ENCODE measurements at places on chromosomes 11 and 22. TPM values are rescaled to one million over a fixed set of nuclear protein-coding genes. Genes with fewer than 3 reads are reported as not detected.

GRCh38 chr22:17137170-17137569, 16.0 kb upstream of the TMEM121B start:
- H3K27me3 ChIP-seq = no peaks in the 10 kb centered on the region
- peaks cover 6% of the 10 kb centered on the region for H3K4me1 ChIP-seq
- H3K36me3 ChIP-seq = peaks cover 9% of the 10 kb centered on the region
- DNase-seq = no peak
- H3K27ac ChIP-seq = no peak overlapping the region

DNA sequence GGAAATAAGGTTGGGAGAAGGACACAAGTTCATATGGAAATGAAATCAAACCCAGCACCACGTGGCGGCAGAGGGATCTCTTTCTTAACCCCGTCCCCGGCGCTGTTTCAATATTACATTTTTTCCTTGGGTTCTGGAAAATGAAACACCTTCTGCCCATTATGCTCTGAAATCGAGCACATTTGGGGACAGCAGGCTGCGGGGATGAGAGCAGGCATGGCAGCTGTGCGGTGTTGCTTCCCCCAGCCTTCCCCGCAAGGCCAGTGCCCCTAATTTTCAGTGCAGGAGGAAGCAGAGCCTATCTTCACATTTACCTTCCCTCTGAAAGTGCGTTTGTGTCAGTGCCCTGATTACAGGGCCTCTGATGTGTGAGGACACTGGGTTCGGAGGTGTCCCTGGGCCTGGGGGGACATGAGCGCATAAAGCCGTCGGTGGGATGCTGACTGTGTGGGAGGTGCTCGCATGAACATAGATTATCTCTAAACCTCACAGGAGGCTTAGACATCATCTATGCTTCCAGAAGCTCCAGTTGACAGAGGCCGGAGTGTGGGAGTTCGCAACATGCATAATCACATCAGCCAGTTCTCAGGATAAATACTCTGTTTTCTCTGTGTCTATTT, 921.3 kb downstream of the BRD1 start:
- H3K27me3 ChIP-seq = no peaks in the 10 kb centered on the region
- no peaks in the 10 kb centered on the region for H3K4me1 ChIP-seq
- H3K4me3 ChIP-seq = no peak overlapping the region
- H3K36me3 ChIP-seq = peaks cover 2% of the 10 kb centered on the region
- no peak for DNase-seq

GRCh38 chr11:9905501-9905951, 241.6 kb downstream of the SWAP70 start:
- no peaks in the 10 kb centered on the region for H3K4me1 ChIP-seq
- peaks cover 5% of the 10 kb centered on the region for H3K36me3 ChIP-seq
- no peak for DNase-seq
- H3K27ac ChIP-seq = no peak overlapping the region

DNA sequence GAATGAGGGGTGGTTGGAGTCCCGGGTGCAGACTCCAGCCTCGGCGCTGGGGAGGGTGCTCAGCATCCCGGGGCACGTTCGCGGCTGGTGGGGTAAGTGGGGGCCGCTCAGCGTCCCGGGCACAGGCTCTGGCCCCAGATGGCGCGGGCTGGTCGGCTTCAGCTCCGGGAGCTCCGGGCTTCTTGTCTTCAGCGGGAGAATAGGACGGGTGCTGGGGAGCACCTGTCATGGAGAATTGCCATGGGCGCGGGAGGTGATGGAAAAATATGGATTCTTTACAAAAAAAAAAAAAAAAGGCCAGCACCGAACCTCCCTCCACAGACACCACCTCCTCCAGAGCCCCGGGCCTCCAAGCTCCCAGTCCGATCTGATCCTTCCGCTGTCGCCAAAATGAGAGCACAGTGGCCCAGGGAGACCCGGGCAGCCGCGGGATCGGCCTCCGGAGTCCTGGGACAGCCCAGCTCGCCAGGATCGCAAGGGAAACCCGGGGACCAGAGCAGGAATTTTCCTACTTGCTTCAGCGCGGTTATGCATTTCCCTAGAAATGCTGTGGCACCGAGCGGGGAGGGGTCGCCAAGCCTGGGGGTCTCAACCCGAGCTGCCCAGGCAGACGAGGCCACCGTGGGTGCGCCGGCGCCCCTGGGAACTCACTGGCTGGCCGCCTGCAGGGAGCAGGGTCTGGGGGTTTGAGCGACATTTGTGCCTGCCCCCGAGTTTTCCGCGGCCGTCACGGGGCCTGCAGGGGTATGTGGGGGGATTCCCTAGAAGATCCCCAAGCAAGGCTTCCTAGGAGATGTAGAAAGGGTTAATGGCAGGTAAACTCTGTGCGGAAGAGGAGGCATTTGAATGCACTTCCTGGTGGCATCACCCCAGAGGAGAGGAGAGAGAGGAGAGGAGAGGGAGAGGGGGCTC, 1336.9 kb downstream of the BRD1 start:
- peaks cover 74% of the 10 kb centered on the region for H3K27me3 ChIP-seq
- H3K27ac ChIP-seq = no peak overlapping the region
- H3K36me3 ChIP-seq = peaks cover under 1% of the 10 kb centered on the region
- no peak overlapping the region for H3K4me3 ChIP-seq
- peaks cover 3% of the 10 kb centered on the region for H3K4me1 ChIP-seq

GRCh38 chr22:25722626-25723025, 19.4 kb upstream of the MYO18B start:
- no peaks in the 10 kb centered on the region for H3K4me1 ChIP-seq
- no peak for DNase-seq

DNA sequence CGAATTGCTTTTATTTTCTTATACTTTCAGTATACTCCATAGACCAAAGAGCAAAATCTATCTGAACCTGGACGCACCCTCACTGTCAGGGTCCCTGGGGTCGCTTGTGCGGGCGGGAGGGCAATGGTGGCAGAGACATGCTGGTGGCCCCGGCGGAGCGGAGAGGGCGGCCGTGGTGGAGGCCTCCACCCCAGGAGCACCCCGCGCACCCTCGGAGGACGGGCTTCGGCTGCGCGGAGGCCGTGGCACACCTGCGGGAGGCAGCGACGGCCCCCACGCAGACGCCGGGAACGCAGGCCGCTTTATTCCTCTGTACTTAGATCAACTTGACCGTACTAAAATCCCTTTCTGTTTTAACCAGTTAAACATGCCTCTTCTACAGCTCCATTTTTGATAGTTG, 1077.4 kb downstream of the BRD1 start:
- DNase-seq = no peak
- no peak overlapping the region for H3K4me3 ChIP-seq
- H3K4me1 ChIP-seq = no peaks in the 10 kb centered on the region
- no peaks in the 10 kb centered on the region for H3K36me3 ChIP-seq

DNA sequence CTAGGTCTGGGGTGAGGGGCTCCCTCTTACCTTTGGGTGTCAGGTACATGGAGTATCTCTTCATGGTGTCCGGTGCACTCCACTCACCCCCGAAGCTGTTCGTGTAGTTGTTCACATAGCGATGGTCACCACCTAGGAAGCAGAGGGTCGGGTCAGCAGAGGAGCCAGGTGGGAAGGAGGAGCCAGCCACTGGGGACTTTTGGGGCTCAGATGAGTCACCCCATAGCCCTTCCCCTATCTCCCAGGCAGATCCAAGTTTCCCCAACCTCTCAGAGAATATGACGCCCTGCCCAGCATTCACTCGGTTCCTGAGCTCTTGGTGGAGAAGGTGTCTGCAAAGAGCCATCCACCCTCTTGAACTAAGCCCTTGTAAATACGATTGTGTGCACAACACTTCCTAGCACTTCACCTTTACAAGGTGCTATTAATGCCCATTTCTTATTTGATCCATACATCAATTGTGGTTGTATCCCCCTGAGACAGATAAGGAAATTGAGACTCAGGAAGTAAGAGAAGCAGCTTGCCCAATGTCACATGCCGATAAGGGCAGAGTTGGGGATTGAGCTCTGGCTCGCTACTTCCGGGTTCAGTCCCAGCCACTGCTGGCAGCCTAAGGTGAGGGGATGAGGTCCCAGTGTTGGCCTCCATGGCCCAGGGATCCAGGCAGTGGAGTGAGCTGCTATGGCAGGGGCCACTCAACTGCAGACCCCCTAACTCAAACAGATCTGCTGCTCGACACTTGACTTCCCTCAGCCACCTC, 14.8 kb downstream of the TRIM29 start:
- DNase-seq = no peak
- no peak overlapping the region for H3K27ac ChIP-seq
- no peaks in the 10 kb centered on the region for H3K36me3 ChIP-seq
- peaks cover 4% of the 10 kb centered on the region for H3K4me1 ChIP-seq
- peaks cover 26% of the 10 kb centered on the region for H3K27me3 ChIP-seq
- H3K4me3 ChIP-seq = no peak overlapping the region

DNA sequence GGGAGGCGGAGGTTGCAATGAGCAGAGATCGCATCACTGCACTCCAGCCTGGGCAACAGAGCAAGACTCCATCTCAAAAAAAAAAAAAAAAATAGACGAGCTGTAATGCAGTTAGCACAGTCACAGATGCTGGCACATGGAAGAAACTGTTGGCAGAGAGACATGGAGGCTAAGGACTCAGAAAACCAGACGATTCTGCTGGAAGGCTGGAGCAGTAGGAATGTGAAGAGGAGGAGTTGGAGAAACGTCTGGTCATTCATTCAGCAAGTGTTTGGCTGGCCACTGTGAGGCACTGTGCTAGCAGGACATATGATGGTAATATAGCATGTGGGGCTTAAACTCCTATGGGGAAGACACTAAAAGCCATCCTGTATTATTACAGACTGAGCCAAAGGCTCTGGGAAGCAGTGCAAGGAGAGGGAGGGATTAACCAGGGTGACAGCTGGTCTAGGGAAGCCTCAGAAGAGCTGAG, 5.0 kb downstream of the UQCR10 start:
- peak overlapping the region; percentile 47 for H3K27ac ChIP-seq
- H3K36me3 ChIP-seq = peaks cover 5% of the 10 kb centered on the region
- peaks cover 17% of the 10 kb centered on the region for H3K4me1 ChIP-seq
- no peaks in the 10 kb centered on the region for H3K27me3 ChIP-seq

DNA sequence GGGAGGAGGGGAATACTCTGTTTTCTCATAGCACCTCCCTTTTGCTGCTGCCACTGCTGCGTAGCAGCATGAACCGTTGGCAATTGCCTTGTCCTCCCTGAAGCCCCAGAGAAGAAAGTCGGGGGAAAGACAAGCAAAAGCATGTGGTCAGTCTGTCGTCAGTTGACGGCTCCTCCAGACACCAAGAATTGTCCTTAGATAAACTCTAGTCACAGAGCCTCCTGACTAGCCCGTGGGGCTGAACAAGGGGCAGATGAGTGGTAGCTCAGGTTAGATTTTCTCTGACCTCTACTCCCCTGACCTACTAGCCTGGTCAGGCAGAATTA, 126.4 kb upstream of the HSD17B12 start:
- no peak for DNase-seq
- H3K36me3 ChIP-seq = peaks cover 2% of the 10 kb centered on the region
- no peak overlapping the region for H3K4me3 ChIP-seq
- peaks cover 92% of the 10 kb centered on the region for H3K27me3 ChIP-seq

GRCh38 chr11:76115555-76115954, 90.7 kb downstream of the WNT11 start:
- DNase-seq = no peak
- no peak overlapping the region for H3K4me3 ChIP-seq
- H3K4me1 ChIP-seq = peaks cover 5% of the 10 kb centered on the region
- no peak overlapping the region for H3K27ac ChIP-seq
- H3K27me3 ChIP-seq = no peaks in the 10 kb centered on the region

DNA sequence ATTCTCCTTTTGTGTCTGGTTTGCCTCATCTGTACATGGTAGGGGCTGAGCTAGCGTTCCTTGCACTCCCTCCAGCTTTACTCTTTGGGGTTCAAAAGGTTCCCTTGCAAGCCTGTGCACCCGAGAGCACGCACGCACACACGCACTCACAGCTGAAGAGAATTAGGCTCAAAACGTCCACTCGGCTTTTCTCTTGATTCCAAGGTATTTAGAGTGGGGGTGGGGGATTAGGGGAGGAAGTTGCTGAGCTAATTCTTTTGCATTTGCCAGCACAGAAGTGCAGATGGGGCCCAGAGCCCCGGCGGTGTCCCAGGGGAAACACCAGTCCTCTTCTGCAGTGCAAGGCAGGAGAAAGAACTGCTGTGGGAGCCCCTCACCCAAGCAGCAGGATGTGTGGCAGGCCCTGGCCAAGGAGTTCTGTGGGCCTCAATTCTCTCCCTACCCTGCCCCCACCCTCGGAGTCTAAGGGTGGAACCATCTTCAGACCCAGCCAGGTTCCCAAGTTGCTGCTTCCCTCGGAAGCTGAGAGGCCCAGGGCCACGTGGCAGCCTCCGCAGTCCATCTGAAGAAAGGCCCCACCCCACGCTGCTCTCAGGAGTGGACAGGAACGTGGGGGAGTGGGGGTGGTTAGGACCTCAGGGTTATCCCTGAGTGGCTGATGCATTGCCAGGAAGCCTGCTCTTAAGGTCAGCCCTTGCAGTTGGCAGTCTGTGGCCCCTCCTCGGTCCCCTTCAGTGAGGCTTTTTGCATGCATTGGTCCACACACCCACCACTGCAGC, 3.8 kb upstream of the KCNQ1OT1 start:
- no peaks in the 10 kb centered on the region for H3K36me3 ChIP-seq
- peaks cover 5% of the 10 kb centered on the region for H3K27me3 ChIP-seq
- no peak for DNase-seq
- no peak overlapping the region for H3K4me3 ChIP-seq
- H3K4me1 ChIP-seq = peaks cover 4% of the 10 kb centered on the region

GRCh38 chr22:49884503-49885260, 31.0 kb downstream of the ZBED4 start:
- H3K27me3 ChIP-seq = no peaks in the 10 kb centered on the region
- H3K4me1 ChIP-seq = peaks cover 32% of the 10 kb centered on the region
- no peak overlapping the region for H3K27ac ChIP-seq
- no peak for DNase-seq

- peaks cover under 1% of the 10 kb centered on the region for H3K27me3 ChIP-seq
- H3K27ac ChIP-seq = no peak overlapping the region
- no peaks in the 10 kb centered on the region for H3K36me3 ChIP-seq
- peaks cover 6% of the 10 kb centered on the region for H3K4me1 ChIP-seq
Measured at GRCh38 chr11:3155691-3156258, 9.3 kb downstream of the OSBPL5 start.

- H3K4me3 ChIP-seq = peak overlapping the region; percentile 5
- H3K36me3 ChIP-seq = peaks cover 6% of the 10 kb centered on the region
- peak overlapping the region; percentile 48 for H3K27ac ChIP-seq
- peaks cover 4% of the 10 kb centered on the region for H3K4me1 ChIP-seq
- no peak for DNase-seq
- no peaks in the 10 kb centered on the region for H3K27me3 ChIP-seq
Measured at GRCh38 chr22:41181349-41182241, 23.5 kb upstream of the L3MBTL2 start.

DNA sequence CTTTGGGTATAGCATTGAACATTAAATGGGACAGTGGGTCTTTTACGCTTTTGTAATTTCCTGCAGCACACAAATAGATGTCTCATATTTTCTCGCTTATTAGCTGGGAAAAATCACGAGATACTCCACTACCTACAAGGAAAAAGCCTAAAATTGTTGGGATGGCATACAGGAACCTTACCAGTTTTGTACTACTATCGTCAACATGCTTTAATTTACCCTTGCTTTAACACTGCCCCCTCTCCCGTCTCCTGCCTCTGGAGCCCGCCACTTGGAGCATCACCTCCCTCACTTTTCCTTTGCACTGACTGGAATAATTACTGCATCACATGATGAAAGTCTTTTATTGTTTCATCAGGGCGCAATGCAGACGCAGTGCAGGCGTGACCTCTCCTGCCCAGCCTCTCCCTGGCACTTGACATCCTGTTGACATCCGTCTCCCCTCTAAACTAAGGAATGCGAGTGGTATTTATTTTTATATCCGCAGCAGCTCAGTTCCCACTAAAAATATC, 1.0 kb upstream of the FNBP4 start:
- DNase-seq = no peak
- H3K27ac ChIP-seq = peak overlapping the region; percentile 99
- peaks cover 2% of the 10 kb centered on the region for H3K36me3 ChIP-seq
- H3K4me1 ChIP-seq = peaks cover 16% of the 10 kb centered on the region
- H3K4me3 ChIP-seq = peak overlapping the region; percentile 95

PNPLA3 gene
- total RNA-seq = not detected

PNPLA5 gene
- total RNA-seq = not detected

CARNS1 gene
- 7.5 TPM for total RNA-seq

TSPAN32 gene
- 65.7 TPM for total RNA-seq

C22orf31 gene
- total RNA-seq = not detected

All from T-helper 17 cell (primary cell).